ENCODE measurements at places on chromosomes 12 and 14. TPM values are rescaled to one million over a fixed set of nuclear protein-coding genes. Genes with fewer than 3 reads are reported as not detected.
A peak's percentile ranks its signal among the peaks of the same experiment; 100 is the strongest.

DNA sequence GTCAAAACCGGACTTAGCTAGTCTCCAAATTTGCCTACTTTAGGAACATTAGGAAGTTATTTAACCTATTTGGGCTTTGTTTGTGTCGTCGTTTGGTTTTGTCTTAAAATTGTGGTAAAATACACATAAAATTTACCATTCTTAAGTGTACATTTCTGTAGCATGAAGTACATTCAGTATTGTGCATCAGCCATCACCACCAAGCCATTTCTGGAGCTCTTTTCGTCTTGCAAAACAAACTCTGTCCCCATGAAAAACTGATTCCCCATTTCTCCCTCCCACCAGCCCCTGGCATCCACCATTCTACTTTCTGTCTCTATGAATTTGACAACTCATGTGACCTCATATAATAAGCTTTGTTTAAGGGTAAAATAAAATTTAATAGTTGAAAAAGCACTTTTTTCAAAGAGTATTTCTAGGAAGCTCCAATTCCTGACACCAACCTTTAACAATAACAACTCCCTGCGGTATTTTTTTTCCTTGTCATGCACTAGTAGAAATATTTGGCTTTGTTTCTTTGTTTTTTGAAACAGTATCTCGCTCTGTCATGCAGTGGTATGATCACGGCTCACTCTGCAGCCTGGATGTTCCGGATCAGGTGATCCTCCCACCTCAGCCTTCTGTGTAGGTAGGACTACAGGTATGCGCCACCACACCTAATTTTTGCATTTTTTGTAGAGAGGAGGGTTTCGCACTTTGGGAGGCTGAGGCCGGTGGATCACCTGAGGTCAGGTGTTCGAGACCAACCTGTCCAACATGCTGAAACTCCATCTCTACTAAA, 3.6 kb upstream of the UBC start:
- no peak for DNase-seq

DNA sequence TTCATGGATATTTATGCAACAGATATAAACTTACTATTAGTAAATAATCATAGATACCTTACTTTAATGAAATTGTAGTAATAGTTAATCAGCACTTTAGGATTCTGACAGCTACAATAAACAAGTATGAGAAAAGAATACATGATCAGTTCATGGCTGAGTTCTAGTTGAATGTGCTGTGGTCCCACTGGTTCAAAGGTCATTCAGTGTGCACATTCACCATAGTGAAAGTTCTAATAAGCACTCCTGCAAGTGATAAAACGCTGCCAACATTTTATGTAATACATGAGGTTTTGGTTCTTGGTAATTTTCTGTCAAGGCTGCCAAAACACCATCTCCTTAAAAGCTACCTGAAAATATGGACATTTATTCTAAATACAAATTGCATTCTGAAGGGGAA, 92.6 kb downstream of the NUMB start:
- DNase-seq: no peak

GRCh38 chr12:43776498-43776897, 17.7 kb downstream of the IRAK4 start:
- peak; percentile 43 for DNase-seq

GRCh38 chr14:38357557-38357956, 101.7 kb upstream of the CLEC14A start:
- no peak for DNase-seq

GRCh38 chr14:36585100-36585499, 2.7 kb upstream of the NKX2-8 start:
- DNase-seq: no peak

DNA sequence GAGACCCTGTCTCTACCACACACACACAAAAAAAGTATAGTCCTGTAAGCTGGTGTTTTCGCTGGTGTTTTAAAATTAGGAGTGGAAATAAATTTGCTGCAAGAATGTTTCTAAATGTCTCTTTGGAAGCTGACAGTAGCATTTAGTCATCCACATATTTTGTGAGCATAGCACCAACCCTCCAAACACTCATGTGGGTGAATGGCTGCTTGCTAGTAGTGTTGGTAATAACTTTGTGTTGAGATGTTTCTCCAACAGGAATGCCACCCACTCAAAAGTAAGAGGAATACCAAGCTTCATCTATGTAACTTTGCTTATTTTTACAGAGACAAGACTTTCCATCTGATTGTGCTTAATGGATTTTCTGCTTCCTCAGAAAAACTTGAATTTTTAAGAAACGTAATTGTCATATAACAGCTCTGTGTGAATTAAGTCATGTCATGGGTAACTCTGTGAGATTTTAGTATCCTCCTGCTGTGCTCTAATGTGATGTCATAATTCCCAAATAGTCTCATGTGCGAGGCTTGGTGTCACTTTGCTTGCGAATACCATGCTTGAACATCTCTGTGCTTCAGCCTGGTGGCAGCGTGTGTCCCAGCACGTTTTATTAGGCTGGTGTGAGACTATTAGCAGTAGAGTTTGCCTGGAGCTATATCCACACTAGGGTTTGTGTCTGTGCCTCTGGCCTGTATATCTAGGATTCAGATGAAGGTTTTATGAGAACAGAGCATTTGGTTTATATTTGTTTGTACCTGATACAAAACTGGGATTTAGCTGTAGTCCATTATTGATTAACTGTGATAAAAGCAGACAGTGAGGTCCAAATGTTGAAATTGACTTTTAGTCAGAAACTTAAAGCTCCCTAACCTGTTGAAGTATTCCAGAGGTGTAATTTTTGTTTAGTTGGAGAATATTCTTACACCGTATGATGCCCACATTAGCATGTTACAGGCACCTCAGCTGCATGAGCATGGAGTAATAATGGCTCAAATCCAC, 80.5 kb downstream of the FBXW8 start:
- no peak for DNase-seq

DNA sequence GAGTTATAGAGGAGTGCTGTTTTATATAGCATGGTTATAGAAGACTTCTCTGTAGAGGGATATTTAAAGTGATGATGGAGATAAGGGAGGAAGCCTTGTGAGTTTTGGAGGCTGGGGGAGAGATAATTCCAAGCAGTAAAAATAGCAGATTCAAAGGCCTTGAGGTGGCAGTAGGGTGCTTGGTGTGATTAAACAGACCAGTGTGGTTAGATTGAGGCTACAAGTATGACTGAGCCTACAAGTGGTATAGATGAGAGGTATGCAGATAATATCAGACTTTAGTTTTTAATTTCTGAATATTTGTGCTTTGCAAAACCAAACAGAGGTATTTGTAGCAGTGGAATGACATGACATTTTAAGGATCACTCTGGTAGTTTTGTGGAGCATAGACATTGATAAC, 20.3 kb downstream of the FANCM start:
- DNase-seq: no peak

- no peak for DNase-seq
These were observed 20.2 kb downstream of the CD163 start for GRCh38 chr12:7483343-7483742.

Gene MANSC1
- total RNA-seq: not detected

DNA sequence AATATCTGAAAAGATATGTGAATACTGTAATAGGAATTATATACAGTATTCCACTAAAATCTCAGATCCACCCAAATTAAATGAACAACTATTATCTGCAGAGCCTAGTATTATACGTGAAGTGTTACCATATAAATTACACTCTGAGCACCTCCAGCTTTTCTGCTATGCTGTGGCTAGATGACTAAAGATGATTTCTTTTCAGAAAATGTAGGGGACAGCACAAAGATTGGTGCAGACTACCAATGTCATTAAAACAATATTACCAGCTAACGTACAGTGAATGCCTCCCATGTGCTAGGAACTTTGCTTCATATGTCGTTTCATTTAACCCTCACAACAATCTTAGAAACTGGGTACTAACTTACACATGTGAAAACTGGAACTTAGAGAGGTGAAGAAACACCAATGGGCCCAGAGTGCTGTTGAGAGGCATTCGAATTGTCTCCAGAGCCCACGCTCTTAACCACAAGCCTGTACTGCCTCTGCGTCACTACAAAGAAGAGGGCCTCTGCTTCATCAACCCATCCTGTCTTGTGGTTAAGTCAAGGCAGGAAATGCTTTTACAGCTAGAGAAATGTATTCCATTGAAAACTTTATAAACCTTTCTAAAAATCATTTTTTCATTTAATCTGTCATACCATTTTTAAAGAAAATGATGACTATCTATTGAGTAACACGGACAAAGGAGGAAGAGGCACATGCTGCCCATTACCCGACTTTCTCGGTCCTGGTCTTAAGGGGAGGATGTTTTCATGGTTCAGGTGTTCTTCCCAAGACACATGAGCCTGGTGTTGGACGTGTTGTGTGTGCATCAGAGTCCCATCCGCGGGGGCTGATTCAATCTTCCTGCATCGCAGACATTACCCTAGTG, 1.3 kb downstream of the GPR65 start:
- DNase-seq: peak; percentile 84

Gene RTL1
- total RNA-seq: not detected

DNA sequence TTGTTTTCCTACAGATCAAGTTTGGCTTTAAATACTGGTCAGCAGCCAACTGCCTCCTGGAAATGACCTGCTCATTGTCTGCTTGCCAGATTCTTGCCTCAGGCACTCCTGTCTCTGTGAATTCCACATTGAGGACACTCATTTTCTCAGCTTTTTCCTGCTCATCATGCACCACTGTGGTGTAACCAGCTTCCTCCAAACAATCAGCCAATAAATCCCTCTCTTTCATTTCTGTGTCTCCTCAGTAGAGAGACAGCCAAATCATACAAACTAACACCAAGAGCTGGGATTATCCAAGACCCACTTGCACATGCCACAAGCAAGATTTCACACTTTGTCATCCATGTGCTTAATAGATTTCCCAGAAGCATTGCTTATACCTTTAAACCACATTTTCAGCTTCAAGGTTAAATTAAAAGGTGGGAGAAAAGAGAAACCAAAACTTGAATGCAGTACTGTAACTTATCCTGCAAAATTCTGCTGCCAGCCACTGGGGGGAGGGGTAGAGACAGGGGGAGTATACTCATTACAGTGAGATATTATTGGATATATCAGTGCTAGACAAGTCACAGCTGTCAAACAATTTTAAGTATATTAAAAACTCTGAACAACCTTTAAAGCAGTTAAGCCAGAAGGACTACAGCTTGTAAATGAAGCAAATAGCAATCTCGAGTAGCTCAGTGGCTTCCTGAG, 105.0 kb downstream of the PPP2R5E start:
- peak; percentile 14 for DNase-seq

Gene P2RX4
- total RNA-seq: 17.5 TPM

GRCh38 chr12:120755269-120755668, 29.6 kb downstream of the ACADS start:
- DNase-seq: no peak

DNA sequence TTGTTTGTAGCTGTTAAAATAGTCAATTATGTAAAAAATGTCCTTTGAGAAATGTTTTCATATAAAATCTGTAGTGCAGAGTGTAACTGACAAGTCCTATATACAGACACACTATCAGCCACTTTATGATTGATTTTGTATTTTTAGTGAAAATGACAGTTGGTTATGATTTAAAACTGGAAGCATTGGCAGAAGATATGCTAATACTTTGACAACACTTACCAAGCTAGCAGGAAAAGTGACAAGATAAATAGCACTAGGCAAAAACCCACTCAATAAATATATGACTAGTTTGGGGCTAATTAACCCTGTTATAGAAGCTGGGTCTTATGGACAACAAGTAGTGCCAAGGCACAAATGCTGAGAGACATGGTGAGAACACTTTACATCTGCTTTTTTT, 772.9 kb upstream of the NOVA1 start:
- no peak for DNase-seq

Gene ANO2
- total RNA-seq: not detected

Gene TGM1
- 5.4 TPM for total RNA-seq

- DNase-seq: peak; percentile 56
These were observed 219.8 kb upstream of the ATP2B1 start for GRCh38 chr12:89928467-89928866.

DNA sequence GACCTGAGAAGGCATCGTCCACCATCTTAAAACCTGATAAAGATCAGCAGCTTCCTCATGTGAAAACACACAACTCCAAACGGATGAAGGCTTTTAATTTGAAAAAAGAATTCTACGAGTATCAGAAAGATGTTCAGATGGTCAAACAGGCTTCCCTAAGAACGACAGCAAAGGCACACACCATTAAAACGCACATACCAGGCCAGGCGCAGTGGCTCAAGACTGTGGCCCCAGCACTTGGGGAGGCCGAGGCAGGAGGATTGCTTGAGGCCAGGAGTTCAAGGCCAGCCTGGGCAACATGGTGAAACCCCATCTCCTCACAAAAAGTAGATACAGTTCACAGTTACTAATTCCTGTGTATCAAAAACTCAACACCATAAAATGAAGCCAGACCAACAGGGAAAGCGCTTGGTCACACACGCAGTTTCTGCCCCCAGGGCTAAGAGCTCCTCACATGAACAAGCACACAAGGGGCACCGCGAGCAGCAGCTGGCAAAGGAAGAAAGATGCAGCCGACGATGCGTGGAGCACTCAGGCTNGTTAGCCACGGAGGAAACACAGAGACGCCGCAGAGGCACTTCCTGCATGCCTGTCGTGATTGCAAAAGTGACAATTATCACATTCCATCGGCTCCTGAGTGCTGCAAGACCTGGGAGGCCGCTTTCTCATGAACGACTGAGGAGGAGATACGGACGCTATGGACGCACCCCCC, 78.0 kb downstream of the NOC4L start:
- DNase-seq: peak; percentile 75

- no peak for DNase-seq
These were observed 108.3 kb downstream of the IGF1 start for GRCh38 chr12:102372087-102372486.

DNA sequence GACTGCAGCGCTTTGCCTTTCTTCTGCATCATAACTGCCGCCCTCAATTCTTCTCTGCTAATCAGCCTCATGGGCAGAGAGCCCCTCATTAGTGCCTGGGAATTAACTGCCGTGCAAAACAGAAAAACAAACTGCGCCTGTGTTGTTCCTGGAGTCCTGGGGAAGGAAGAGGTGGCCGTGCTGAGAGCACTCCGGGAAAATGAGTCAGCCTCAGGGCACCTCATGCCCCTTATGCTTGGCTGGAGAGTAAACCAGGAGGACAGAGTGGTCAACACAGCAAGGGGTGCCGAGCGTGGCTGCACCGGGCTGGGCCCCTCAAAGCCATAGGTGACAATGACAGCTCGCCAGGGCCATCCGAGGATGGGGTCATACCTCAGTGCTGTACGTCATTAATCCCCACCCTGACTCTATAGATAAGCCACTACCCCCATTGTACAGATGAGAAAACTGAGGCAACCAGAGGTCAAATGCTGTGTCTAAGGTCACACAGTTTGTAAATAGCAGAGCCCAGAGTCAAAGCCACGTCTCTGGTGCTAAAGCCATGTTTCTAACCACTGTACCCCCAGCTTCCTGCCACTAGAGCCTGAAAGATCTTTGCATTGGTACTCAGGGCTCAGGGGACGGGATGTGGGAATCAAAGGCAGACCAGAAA, 74.4 kb downstream of the RIMBP2 start:
- DNase-seq: no peak

GRCh38 chr14:35825968-35826217, 245 bp upstream of the BRMS1L start:
- DNase-seq: no peak
